ENCODE measurements at places on chromosomes 13 and 19. TPM values are rescaled to one million over a fixed set of nuclear protein-coding genes. Genes with fewer than 3 reads are reported as not detected.

- DNase-seq: no peak
Observed at GRCh38 chr13:46158222-46158621, 23.8 kb downstream of the LCP1 start.

DNA sequence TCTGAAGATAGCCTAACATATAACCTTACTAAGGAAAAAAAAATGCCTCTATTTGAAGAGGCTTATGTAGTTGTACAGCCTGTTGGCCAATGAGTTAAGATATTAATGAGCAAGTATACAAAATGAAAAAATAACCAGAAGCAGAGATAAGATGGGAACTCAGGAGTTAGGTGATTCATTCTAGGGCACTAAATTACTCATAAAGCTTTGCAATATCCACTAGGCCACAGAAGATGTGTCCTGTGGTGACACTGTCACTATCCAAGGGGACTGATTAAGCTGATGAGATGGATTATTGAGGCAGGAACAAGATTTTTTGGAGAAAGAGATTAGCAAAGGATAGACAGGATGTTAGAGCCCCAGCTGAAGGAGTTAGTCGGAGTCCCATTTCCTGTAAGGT lies 99.6 kb downstream of the LIG4 start:
- DNase-seq: no peak

DNA sequence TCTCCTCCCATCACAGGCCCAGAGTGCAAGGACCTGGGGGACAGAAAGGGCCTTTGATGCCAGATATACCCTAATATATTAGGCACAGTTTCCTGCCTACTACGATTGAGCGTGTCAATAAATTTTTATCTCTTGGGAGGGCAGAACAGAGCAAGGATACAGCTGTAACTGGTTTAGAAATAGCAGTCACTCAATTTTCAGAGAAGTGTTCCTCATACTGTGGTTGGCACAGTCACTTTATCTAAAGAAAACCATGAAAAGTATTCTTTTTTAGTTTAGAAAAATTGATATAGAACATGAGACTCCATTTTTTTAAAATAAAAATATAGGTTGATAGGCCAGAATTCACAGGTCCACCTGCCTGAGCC lies 460 bp upstream of the ZNF155 start:
- DNase-seq: no peak

DNA sequence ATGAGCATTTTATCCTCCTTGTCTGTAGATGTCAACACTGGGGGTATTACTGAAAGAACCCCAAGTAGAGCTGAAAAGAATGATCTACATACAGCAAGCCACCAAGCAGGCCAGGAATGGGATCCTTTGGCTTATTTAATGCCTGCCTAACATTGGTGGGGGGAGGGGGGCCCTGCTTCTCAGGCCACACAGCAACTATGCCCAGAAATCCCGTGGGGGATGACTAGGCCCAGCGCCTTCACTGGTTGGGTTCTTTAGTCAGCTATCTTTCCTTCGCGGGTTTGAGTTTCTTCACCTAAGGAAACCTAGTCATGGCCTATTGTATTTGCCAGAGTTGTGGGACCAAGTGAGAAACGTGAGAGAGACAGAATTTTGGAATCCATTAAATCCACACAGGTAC lies 80.5 kb downstream of the CCNA1 start:
- DNase-seq: no peak

DNA sequence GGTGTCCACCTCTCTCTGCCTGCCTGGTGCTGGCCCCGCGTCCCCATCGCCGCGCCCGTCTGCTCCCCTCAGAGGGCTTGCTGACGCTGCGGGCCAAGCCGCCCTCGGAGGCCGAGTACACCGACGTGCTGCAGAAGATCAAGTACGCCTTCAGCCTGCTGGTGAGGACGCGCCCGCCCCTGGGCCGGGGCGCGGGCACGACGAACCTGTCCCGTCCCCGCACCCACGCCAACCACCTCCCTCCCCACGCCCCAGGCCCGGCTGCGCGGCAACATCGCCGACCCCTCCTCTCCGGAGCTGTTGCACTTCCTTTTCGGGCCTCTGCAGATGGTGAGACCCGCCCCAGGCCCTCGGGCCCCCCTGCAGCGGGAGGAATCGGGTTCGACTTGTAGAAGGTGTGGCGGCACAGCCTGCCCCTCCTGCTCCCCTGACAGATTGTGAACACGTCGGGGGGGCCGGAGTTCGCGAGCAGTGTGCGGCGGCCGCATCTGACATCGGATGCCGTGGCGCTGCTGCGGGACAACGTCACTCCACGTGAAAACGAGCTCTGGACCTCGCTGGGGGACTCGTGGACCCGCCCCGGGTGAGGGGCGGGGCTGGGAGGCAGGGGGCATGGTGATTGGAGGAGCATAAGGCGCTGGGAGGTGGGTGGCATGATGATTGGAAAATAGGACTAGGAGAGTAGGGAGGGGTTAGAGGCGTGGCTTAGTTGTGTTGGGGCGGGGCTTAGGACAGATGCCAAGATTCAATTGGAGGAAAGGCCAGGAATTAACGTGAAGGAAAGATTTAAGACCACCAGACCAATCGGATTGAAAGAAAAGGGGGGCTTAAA lies 6.6 kb downstream of the EPS8L1 start:
- DNase-seq: no peak

ADAMTS10 gene
- total RNA-seq: 73.6 TPM

DNA sequence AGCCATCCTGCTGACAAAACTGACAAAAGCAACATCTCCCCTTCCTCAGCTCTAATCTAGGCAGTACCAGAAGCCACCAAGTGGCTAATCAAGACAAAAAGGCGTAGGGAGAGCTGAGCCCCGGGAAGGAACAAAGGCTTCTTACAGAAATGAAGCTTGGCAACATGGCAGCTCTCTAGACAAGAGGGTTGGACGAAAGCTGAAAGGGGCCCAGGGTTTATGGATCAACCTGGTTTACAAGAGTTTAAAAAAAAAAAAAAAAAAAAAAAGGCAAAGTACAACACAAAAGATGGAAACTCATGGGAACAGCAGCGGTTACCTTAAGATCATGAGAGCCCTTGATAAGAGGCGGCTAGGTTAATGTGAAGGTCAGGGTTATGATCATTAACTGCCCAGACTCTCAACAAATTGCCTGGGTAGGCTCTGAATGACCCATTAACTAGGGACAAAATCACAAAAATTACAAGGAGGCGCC lies 14.0 kb downstream of the ZC3H4 start:
- no peak for DNase-seq

ADM5 gene
- 0.49 TPM for total RNA-seq

USE1 gene
- 29.9 TPM for total RNA-seq

SIGLECL1 gene
- not detected for total RNA-seq

DNA sequence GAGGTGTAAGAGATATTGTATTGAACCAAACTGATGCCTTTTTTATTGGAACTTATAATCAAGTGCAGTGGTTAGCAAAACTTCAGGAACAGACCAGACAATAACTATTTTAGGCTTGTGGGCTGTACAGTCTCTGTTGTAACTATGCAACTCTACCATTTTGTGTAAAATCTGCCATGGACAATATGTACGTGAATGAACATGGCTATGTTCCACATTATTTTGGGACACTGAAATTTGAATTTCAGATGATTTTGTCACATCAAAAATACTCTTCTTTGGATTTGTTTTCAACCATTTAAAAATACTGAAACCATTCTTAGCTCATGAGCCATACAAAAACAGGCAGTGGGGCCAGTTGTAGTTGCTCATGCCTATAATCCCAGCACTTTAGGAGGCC lies 27.9 kb upstream of the PEG3 start:
- no peak for DNase-seq

DNA sequence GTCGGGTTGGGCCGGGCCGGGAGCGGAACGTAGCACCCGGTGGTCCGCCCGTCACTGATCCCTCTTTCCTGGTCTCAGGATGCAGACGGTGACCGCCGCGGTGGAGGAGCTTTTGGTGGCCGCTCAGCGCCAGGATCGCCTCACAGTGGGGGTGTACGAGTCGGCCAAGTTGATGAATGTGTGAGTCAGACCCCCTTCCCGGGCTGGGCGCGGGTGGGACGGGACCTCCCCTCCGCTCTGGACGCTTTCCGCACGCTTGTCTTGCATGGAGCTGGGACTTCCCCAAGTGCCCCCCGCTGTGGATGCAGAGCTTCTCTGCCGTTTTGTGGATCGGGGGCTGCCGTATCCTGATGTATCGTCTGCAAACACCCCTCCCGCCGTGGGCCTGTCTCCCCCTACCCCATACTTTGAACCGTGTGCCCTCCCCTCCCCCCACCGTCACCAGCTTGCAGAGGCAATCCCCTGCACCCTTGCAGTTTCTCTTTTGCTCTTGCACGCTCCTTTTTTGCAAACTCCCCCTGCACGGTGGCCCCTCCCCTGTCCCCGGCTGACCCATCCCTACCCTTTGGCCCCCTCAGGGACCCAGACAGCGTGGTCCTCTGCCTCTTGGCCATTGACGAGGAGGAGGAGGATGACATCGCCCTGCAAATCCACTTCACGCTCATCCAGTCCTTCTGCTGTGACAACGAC lies 669 bp downstream of the GADD45B start:
- peak; percentile 94 for DNase-seq

- DNase-seq: no peak
Observed at GRCh38 chr13:28468023-28468915, 26.7 kb downstream of the FLT1 start.

- no peak for DNase-seq
Observed at GRCh38 chr13:43300865-43301264, 277.5 kb downstream of the DNAJC15 start.

DNA sequence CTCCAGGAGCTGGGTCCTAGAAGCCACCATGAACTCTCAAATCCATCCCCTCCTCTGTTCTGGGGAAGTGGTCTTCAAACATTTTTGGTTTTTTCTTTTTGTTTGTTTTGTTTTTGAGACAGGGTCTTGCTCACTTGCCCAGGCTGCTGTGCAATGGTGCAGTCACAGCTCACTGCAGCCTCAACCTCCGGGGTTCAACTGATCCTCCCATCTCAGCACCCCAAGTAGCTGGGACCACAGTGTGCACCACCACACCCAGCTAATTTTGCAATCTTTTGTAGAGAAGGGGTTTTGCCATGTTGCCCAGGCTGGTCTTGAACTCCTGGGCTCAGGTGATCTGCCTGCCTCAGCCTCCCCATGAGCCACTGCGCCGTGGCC lies 7.0 kb downstream of the BLVRB start:
- no peak for DNase-seq

LRRC25 gene
- not detected for total RNA-seq

Data from chondrocyte (in vitro differentiated cells).